ENCODE measurements at places on chromosomes 13 and 19.

DNA sequence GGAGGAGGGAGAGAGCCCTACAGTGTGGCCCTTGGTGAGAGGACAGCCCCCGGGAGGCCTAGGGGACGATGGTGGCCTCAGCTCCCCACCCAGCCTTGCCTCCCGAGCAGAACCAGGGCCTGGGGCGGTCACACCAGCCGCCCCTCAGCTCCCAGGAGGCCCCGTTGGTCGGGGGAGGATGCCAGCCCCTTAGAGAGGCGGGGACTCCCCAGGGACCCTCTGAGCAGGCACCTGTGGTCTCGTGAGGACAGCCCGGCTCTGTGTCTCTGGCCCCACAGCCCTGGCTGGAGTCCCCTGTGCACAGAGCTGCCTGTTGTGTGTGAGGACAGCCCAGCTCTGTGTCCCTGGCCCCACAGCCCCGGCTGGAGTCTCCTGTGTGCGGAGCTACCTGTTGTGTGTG is 158.8 kb downstream of the KDM4B start:
- no peaks in the 10 kb centered on the region for H3K27me3 ChIP-seq
- H3K4me1 ChIP-seq: peaks cover 65% of the 10 kb centered on the region
- DNase-seq: peak; percentile 85
- H3K27ac ChIP-seq: peak overlapping the region; percentile 100

DNA sequence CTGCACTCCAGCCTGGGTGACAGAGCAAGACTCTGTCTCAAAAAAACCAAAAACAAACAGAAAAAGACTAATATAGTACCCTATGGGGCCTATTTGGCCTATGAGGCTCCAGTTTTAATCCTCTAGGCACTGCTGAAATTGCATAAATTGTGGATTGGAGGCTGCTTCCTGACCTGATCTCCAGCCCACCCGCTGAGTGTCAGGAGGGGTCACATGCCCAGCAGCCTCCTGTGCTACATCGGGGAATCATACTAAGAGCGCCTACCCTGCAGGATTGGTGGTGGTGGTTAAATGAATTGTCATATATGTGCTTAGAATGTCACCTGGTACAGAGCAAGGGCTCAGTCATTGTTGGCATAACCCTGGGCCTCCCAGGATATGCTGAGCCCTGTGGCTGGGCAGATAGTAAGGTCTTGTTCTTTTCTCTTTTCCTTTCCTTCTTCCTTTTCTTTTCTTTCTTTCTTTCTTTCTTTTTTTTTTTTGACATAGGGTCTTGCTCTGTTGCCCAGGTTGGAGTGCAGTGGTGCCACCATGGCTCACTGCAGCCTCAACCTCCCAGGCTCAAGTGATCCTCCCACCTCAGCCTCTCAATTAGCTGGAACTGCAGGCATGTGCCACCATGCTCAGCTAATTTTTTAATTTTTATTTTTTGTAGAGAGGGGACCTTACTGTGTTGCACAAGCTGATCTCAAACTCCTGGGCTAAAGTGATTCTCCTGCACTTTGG is 31.3 kb downstream of the LTBP4 start:
- no peak overlapping the region for H3K27ac ChIP-seq
- no peaks in the 10 kb centered on the region for H3K36me3 ChIP-seq
- no peaks in the 10 kb centered on the region for H3K4me1 ChIP-seq

- H3K4me1 ChIP-seq: no peaks in the 10 kb centered on the region
- no peak overlapping the region for H3K4me3 ChIP-seq
- peak; percentile 79 for DNase-seq
- no peak overlapping the region for H3K27ac ChIP-seq
- no peaks in the 10 kb centered on the region for H3K36me3 ChIP-seq
- no peaks in the 10 kb centered on the region for H3K27me3 ChIP-seq
Measured at GRCh38 chr19:48842789-48843162, 6.5 kb upstream of the HSD17B14 start.

- DNase-seq: no peak
- H3K4me1 ChIP-seq: peaks cover 78% of the 10 kb centered on the region
- no peak overlapping the region for H3K27ac ChIP-seq
Measured at GRCh38 chr19:10233946-10234345, 2.8 kb upstream of the S1PR2 start.

All from B cell (primary cell).